ENCODE measurements at places on chromosomes 16 and 17.

GRCh38 chr17:19769946-19770652 is 22.0 kb upstream of the ALDH3A1 start:
- DNase-seq, result no peak

DNA sequence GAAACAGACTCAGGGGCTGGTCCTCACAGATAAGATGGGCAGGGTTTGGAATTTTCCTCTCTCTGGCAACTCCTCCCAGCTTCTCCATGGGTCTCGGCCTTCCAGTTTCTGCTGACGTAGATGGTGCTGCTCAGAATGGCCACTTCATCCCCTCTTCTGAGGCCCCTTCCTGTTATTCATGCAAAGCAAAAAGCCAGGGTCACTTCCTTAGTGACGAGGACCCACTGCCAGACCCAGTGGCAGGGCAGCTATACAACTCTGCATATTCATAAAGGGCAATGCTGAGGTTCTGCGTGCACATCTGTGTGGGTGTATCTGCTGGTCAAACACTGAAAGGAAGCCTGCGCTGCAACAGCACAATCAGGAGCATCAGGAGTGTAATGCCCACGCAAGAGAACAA is 108.8 kb downstream of the WSCD1 start:
- no peak for DNase-seq

DNA sequence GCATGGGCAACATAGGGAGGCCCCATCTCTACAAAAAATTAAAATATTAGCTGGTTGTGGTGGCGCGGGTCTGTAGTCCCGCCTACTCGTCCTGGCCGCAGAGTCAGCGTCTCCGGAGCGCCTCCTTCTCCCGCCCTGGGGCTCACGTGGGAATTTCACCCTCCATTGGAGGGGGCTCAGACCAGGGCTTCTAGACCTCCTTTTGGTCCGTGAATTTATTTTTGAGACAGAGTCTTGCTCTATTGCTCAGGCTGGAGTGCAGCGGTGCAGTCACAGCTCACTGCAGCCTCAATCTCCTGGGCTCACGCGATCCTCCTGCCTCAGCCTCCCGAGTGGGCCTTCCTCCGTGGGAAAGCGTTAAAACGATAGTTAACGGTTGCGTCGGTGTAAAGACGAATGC is 394 bp upstream of the NME4 start:
- DNase-seq, result no peak

- no peak for DNase-seq
These were observed 199.8 kb upstream of the CHMP6 start for GRCh38 chr17:80791758-80792284.

GRCh38 chr17:36876966-36877365 is 60.3 kb upstream of the LHX1 start:
- no peak for DNase-seq

GRCh38 chr17:8015236-8015956 is 13.0 kb downstream of the GUCY2D start:
- DNase-seq, result no peak

DNA sequence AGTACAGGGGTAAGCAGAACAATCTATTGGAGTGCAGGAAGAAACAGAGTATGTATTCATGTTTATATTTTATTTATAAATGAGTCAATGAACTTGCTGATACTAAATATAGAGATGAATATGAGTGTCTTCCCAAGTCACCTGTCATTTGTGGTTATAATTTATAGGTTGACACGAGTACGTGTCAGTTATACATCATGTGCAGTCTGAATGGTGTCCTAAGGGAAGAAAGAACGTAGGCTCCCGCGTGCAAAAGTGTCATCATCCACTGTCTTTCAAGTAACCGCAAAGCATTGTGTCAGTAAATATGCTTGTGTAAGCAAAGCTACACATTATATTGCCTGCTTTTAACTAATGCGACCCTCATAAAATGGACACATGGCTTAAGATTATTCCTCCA is 786.1 kb downstream of the KCNJ2 start:
- no peak for DNase-seq

GRCh38 chr17:63434951-63435571 is 11.0 kb downstream of the CYB561 start:
- DNase-seq, result peak; percentile 41

DNA sequence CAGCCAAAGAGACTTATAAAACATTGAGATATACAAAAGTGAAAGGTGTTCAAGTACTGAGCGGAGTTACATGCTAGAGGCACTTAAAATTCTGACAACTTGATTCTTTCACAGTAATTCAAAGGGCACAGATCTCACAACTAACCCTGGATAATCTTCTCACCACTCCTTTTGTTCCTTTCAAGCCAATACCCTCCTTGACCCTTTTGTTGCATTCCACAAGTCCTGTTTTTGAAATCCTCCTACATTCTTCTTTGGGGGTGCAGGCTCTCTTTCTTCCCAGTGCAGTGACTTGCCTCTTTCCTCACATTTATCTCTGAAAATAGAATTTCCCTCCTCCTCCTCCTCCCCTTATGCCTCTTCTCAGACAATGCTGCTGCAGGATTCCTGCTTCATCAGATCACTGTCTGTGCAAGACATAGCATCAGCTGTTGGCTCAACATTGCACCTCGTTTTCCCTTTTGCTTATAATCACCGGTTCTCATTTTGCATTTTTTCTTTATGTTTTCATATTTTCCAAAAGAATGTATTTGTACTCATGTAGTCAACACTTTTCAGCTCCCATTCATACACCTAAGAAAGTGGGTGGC is 199.3 kb downstream of the CDH8 start:
- DNase-seq, result no peak

GRCh38 chr16:58513874-58514273 is 1.4 kb upstream of the SETD6 start:
- DNase-seq, result no peak

GRCh38 chr17:56629531-56630075 is 36.1 kb downstream of the NOG start:
- DNase-seq, result no peak

DNA sequence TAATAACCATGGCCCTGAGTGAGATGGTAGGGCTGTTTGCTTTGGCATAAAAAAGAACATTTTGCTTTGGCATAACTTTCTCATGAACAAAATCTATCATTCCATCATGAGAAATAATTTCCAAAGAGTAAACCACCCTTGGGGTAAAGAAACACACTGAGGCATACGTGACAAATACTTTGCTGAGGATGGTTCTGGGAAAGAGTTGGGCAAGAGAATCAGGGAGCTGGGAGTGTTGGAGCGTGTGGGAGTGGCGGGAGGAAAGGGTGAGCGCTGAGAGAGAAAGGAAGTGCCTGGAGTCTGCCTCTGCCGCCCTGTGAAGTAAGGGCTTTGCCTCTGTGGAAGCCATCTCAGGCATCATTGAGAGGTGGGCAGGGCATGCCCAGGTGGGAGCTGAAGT is 60.2 kb upstream of the ARHGAP44 start:
- DNase-seq, result no peak

DNA sequence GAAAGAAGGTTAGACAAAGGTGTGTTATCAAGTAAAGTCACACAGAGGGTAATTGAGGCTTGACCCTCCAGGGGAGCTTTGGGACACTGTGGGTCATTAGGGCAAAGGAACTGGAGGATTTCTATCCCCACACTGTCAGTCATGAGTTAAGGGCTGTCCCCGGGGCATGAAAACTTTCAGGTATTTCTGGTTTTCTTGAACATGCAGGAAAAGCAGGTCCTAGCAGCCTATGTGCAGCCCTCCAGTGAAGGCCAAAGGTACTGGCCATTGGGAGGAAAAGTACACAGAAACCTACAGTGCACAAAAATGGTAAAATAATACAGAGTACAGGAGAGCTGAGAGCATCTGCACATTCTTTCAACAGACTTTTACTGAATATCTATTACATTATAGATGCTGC is 44.4 kb upstream of the SCNN1B start:
- no peak for DNase-seq

DNA sequence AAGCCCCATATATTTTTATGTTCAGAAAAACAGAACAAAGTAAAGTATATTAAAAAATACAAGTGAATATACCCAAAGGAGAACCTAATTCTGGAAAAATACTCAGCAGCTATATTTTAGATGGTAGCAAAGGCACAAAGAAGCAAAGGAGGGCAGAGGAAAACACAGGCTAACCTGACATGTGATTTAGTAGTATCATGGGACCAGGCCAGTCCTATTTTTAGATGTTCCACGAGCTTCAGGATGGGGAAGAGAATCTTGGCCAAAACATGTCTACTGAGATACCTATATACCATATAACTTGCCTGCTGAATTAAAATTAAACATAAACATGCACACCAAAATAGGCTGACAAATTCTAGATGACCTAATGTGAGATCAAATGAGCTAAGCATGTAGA is 32.9 kb downstream of the SMYD4 start:
- no peak for DNase-seq

DNA sequence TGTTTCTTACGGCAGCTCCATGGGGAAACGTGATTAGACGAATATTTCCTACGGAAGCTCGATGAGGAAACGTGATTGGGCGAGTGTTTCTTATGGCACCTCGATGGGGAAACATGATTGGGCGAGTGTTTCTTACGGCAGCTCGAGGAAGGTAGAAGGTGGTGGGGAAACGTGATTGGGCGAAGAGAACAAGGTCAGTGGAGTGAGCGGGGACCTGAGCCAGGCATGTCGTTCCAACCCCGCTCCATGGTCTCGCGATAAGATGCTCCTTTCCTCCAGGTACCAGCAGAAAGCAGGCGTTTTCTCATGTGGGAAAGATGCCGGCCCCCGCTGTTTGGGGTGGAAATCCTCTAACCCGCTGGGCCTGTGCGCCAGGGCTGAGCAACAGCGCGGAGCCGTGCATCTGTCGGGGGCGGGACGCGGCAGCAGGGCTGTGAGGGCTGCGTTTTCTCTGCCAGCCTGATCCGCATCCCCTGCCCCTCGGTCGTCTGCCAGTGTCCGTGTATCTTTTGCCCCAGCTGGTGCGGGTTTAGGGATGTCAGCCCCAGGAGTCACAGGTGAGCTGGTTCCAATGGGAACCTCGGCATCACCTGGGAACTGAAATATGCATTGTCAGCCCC is 25.6 kb upstream of the DOC2B start:
- DNase-seq, result no peak

DNA sequence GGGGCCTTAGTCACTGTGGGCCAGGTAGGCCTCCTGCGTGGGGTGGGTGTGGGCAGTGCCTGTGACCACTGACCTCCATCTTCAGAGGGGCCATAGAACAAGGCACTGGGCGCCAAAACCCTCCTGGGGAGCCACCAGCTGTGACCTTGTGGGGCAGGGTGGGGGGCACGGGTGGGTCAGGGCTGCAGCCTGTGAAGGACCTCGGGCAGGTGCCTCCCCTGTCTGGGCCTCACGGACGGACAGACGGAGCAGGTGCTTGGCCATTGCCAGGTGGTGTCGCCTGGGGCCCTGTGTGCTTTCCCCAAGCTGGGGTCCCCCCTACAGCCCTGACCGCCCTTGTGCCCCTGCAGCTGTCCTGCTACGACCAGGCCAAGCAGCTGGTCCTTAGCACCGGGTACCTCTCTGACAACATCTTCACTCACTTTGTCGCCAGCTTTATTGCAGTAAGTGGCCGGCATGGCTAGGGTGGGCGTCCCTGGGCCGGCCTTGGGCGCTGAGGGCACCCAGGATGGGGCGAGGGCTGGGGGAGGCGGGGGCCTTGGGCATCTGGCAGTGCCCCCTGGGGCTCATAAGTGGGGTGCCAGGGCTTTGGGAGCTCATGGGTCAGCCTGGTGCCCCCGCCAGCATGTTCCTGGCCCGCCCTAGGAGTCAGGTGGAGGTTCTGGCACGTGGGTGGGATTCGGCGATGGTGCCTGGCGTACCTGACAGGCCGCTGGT is 5.1 kb downstream of the SLC25A10 start:
- DNase-seq, result no peak

DNA sequence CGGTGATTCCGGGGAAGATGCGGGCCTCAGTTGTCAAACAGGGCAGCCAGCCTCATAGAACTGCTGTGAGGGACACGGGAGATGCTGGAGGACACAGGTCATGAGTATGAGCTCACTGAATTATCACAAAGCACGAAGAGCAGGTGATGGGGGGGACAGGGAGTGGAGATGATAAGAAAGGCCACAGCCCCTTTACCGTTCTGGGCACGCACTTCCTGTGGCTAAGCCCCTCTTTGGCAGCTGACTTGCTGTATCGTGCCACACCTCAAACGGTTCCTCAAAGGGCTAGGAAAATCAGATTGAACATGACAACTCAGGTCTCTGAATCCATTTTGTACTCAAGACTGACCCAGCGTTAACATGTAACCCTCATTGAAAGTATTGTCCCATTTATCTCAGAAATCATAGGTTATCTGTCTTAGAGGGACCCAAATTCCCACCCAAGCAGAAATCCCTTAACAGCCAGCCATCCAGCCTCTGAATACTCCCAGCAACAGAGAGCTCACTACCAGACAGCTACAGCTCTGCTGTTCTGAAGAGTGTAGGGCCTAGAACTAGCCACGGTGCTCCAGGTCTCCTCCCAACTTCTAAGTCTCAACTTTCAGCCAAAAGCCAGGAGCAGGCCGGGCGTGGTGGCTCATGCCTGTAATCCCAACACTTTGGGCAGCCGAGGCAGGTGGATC is 5.0 kb upstream of the SRL start:
- no peak for DNase-seq

- peak; percentile 21 for DNase-seq
These were observed at the start of gene CCDC40 for GRCh38 chr17:80035937-80036714. CCDC40 (plus strand) TSS chr17:80036642; CDS start chr17:80036663, 21 bp downstream.

DNA sequence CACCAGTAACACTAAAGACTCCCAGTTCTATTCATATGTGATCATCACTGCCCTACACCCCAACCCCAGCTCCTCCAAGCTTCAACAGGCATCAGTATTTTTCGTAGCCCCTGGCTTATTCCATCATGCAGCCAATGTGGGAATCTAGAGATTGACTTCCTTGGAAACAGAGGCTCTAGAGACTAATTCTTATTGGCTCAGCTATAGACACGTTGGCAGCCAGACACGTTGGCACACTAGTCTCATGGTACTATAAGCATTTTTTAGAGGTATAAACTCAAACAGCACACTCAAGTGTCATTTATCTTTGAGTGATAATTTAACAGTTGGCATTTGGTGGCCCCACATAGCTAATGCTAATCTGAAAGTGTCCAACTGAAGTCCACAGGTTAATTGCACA is 44.4 kb upstream of the CDR2 start:
- no peak for DNase-seq

GRCh38 chr17:76738468-76738850 is 540 bp downstream of the MFSD11 start:
- DNase-seq, result no peak

DNA sequence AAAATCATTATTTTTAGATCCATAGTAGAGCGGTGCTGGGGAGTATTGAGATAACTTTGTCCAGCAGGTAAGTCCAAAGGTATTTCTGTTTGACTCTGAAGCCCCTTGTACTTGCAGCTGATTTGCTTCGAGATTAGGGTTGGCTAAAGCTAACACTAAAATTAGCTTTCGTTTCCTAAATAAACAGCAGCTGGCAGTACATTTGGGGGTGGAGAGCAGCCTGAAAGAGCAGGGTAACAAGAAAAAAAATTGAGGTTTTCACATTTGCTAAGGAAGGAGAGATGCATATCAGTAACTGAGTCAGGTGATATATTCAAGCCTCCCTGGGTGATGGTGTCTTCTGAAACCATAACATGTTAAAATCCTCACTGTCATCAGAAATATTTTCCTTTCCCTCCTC is 37.4 kb upstream of the TMC5 start:
- no peak for DNase-seq

Measured in NCI-H2029 treated with DMSO at 0.1 percent for 48 hours (cell line).